ENCODE measurements at places on chromosomes 2 and 18.

- DNase-seq = no peak
Measured at GRCh38 chr2:113223813-113224212, 50.0 kb downstream of the PSD4 start.

- peak; percentile 48 for DNase-seq
Measured at GRCh38 chr18:31684279-31685096, at the start of gene B4GALT6. B4GALT6 (minus strand) TSS chr18:31684581; CDS start chr18:31684426, 155 bp downstream.

- no peak for DNase-seq
Measured at GRCh38 chr2:165886487-165887146, 67.0 kb downstream of the TTC21B start.

GRCh38 chr2:7844414-7844965 lies 837.4 kb upstream of the ID2 start:
- DNase-seq = no peak

- no peak for DNase-seq
Measured at GRCh38 chr18:70578480-70578879, 289.6 kb downstream of the SOCS6 start.

DNA sequence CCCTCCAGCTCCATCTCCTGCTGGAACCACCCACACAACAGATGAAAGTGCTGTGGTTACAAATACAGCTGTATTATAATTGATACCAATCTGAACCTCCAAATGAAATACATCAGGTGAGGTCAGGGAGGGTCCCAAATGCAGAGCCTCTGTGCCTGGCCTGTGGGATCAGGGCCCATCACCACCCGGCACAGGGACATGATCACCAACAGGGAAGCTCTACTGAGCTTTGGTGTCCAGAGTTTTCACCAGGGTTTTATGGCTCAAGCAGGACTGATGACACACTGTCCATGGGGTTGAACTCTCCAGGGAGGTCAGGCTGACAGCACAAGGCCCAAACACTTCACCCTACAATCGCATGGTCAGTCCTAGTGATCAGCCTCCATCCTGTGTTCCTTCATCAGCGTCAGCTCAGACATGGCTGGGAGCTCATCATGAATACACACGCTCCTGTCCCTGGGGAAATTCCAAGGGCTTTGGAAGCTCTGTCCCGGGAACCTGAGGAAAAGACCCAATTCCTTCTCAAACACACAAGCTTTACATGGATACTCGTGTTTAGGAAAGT lies 3.9 kb upstream of the PXDN start:
- no peak for DNase-seq

DNA sequence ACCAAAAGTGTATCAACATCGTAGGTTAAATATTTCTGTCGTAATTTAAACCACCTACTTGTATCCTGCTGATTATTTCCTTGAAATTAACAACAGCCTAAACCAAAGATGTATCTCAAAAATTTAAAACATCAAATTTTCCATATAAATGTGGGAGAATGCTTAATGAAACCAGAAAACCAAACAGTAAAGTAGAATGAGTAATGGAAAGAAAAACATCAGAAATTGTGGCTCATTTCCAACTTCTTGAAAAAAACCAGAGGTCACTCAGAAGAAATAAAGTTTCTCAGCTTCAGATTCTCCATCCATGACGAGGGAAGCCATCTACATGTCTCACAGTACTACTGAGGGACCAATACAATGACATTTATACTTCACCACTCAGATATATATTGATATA lies 296.5 kb downstream of the NOL4 start:
- peak; percentile 4 for DNase-seq

- no peak for DNase-seq
Measured at GRCh38 chr2:48406794-48407349, 123.1 kb upstream of the STON1 start.

DNA sequence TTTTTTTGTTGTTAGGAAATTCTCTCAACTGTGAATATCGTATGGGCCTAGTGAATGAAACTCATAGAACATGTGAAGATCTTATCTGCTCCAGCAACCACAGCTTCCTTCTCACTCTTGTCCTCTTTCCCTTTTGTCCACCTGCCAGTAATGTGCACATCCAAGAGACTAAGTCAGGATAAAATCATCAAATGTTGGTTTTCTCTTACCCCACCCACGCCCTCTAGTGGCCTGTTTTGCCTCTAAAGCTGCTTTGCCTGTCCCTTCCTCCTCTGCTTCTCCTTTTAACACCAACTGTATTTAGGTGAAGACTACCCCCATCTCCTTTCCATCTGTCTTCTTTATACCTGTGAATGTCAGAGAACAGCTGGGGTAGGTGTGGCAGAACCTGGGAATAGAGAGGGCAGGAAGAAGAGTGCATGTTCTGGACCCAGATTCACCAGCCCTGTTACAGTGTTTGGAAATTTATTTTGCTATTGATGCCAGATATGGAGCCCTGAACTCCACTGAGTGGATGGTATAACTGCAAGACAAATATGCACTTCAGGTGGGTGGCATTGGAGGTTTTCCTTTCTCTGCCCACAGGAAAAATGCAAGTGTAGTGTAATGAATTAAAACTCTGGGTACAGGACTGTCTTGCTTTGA lies 8.4 kb upstream of the MGAT5 start:
- DNase-seq = peak; percentile 79

- DNase-seq = no peak
Measured at GRCh38 chr2:162002623-162003235, 71.3 kb downstream of the DPP4 start.

DNA sequence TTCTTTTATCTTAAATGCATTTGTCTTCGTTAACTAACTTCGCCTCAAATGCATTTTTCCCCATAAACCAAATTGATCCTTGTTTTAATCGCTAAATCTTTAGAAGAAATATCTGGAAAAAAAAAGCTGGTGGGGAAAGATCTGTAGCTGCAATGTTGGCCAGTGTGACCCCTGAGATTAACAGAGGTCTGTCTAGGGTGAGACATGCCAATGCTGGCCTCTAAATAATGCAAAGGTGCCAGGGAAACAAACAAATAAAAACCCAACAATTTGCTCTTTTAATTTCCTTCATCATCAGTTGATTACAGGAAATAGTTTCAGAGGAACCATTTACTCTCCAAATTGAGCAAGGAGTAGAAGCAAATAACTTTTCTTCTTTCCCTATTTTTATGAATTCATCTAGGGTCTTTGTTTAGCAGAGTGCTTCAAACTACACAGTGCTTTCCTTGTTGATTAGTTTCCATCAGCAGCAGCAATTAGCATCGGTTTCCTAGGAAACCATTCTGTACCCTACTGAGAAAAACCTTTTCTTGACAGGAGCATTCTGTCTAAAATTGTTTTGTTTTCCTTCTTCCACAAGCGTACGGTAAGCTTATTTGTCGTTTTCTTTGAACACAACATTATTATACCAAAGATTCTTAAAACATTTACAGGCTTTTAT lies 100.5 kb upstream of the UNC80 start:
- no peak for DNase-seq

DNA sequence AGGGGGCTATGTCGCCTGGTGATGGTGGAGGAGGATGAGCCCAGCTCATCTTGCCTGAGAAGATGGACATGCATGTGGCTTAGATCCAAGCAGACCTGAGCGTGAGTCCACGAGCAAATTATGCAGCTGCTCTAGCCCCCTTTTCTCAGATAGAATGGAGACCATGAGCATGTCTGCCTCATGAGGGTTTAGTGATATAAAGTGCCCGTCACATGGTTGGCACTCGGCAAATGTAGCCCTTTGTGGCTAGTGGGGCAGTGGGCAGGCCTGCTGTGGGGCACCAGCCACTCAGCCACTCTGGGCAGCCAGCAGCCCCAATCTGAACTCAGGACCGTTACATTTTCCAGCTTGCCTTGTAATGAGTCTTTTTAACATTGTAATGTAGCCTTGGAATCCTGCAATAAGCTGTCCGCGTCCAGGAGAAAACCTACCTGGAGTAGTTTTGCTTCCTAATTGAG lies 92.1 kb upstream of the HS6ST1 start:
- DNase-seq = no peak

GRCh38 chr2:11798701-11799435 lies 52.4 kb downstream of the LPIN1 start:
- no peak for DNase-seq

- DNase-seq = peak; percentile 75
Measured at GRCh38 chr2:79993144-79993543, 311.4 kb downstream of the LRRTM1 start.

DNA sequence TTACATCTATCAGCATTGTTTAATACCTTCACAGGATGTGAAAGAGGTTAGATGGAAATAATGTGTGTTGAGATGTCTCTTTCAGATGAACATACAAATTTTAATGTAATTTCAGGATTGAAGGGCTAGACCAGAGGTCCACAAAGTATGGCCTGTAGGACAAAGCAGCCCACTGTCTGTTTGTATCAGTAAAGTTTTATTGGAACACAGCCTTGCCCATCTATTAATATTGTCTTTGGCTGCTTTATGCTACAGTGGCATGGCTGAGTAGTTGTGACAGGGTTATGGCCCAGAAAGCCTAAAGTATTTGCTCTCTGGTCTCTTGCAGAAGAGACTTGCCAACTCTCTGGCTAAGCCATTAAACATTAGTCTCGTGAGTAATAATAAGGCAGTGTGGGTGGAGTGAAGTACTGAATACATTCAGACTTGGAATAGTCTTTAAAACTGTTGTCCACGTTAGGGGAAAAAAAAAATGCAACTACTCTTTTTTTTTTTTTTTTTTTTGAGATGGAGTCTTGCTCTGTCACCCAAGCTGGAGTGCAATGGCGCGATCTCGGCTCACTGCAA lies 74.5 kb upstream of the NOSTRIN start:
- DNase-seq = no peak

DNA sequence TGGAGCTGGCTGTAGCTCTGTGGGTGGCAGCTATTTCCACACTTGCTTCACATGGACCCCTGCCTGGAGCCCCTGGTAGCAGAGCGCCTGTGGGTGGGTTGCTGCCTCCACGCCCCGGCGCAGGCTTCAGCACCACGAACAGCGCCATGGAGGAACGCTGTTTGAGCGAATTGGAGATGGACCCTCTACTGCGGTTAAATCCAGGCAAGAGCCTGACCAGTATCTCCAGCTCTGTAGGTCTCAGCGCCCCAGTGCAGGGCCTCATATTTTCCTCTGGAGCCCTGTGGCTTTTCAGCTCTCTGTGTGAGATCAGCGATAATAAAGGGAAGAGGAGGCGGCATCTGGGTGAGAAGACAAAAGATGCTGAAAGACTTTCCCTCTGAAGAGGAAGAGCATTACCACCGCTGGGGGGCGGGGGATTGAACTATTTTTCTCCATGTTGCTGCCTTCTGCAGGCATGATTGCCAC lies 12.0 kb downstream of the ONECUT2 start:
- DNase-seq = no peak

DNA sequence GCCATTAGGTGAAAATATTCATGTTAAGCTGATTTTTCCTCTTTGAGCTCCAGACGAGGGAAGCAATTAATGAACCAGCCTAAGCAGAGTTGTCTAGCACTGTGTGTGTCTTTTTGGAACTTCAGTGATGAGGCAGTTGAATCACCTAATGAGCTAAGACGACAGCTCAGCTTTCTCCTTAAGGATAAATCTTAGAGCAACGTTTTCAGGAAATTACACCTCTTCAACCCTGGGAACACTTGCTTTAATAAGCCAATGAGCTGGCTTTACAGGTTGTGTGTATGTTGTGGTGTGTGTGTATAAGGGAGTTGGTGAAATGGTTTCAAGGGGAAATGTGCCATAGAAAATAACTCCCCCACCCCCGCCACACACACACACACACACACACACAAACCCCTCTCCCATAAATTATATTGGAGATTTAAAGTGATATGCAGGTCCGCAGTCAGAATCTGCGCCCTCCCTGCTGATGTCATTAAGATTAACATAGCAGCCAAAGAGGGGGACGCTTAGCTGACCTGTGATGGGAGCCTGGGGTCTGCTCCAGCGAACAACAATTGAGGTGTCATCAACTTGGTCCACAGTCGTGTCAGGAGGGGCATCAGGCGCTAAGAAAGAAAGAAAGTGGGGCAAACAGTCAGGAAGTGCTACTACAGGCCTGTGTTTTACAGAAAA lies 28.1 kb downstream of the FN1 start:
- DNase-seq = no peak

GRCh38 chr2:144464730-144465129 lies 55.2 kb downstream of the ZEB2 start:
- DNase-seq = no peak

DNA sequence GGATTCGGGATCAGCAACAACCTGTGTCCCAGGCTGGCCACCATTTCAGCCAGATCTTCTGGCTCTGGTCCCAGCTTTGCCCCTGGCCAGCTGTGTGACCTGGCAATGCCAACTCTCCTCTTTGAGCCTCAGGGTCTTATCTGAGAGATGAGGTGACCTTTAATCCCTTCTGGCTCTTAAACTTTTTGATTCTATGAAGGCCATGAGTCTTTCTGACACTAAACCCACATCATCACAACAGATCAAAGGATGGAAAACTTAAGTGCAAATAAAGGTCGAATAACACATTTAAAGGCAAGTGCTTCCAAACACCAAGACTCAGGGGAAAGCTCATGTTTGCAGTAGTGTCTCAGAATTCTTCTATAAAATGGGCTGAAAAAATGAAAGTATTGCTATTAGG lies 491.8 kb upstream of the NRP2 start:
- no peak for DNase-seq

GRCh38 chr2:224994242-224994823 lies 47.9 kb downstream of the DOCK10 start:
- DNase-seq = no peak

DNA sequence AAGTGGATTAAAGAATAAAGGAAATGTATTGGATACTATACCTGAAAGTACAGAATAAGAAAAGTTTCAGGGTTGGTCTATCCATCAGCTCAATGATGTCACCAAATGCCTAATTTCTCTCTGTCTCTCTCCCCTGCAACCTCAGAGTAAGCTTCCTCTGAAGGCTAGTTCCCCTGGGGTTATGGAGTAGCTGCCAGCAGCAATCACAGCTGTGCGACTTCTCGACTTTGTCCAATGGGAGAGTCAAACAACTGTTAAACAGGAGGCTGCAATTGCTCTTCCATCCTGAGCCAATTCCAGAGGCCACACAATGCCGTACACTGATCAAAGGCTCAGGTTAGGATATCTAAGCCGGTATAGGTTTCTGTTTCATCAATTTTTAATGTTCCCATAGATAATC lies 95.3 kb upstream of the FANCL start:
- DNase-seq = no peak

DNA sequence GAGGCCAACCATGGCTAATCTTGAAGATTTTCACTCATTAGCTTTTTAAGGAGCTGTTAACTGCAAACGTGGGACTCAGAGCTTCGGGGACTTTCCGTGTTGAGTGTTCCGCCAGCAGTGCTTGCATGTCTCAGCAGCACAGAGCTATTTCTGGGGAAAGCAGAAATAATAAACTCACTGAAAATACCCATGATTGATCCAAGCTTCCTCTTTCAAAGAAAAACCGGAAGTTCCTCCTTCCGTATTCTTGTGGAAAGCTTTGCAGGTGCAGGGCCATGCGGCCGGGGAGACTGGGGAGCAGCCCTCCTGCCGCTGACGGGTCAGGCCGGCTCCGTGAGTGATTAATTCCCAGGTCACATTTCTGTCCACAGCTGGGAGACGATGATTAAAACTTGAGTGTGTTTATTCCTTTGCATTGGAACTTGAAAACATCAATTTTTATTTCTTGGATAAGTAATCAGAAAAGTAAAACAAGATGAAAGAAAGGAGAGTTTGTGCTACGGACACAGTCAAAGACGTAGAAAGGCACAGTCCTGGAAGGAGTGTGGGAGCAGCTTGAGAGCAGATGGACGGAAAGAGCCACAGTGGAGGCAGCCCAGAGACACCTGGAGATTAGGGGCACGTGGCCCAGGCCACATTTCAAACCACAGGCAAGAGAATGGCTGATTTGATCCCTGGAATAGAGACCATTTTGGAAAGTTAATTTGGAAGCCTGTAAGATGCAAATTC lies 54.2 kb upstream of the CTDP1 start:
- DNase-seq = no peak
